ENCODE measurements at places on chromosomes 3 and 15.

GRCh38 chr3:46974421-46975171 lies 1.9 kb downstream of the CCDC12 start:
- DNase-seq, result no peak

DNA sequence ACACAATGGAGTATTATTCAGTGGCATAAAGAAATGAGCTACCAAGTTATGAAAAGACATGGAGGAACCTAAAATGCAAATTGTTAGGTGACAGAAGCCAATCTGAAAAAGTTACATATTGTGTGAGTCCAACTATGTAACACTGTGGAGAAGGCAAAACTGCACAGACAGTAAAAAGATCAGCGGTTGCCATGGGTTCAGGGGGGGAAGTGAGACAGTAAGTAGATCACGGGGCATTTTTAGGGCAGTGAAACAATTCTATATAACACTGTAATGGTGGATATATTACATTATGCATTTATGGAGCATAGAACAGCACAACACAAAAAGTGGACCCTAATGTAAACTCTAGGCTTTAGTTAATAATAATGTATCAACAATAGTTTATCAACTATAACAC lies 17.6 kb downstream of the CBLB start:
- no peak for DNase-seq

GRCh38 chr3:53694046-53694445 lies 152.2 kb downstream of the CHDH start:
- no peak for DNase-seq

DNA sequence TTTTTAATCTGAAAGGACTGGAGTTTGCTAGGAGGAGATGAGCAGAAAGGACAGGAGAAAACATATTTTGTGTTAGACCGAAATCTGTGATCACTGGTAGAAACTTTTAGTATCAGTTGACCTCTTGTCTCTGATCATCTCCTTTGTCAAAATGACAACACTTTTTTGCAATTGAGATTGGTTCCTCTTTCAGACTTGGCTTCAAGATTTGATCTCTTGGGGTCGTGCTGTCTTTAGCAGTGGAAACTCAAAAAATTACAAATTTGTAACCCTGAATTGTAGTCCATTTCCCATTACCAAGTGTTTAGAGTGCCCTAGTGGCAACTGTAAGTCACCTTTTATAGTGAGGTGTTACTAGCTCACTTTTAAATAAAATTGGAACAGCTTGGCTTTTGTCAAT lies 107.4 kb downstream of the KLHL25 start:
- no peak for DNase-seq
